ENCODE measurements at places on chromosomes 11 and 22.

DNA sequence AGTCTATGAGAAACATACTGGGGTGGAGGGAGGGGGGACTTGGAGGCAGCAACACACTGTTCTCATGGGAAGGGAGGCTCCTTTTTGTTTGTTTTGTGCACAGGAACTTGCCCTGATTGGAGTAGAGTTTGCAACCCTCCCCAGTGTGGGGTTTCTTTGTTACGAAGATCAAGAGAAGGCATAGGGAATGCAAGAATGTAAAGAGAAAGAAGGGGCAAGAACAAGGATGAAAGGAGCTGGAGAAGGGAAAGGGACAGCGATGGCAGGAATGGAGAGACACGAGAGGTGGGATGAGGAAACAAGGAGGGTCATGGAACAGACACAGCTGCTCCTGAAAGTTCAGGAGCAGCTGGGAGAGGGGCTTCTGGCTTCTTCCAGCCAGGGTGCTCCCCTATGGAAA, 611.7 kb downstream of the NTM start:
- DNase-seq: no peak
- H3K27ac ChIP-seq: no peak overlapping the region
- no peaks in the 10 kb centered on the region for H3K36me3 ChIP-seq

DNA sequence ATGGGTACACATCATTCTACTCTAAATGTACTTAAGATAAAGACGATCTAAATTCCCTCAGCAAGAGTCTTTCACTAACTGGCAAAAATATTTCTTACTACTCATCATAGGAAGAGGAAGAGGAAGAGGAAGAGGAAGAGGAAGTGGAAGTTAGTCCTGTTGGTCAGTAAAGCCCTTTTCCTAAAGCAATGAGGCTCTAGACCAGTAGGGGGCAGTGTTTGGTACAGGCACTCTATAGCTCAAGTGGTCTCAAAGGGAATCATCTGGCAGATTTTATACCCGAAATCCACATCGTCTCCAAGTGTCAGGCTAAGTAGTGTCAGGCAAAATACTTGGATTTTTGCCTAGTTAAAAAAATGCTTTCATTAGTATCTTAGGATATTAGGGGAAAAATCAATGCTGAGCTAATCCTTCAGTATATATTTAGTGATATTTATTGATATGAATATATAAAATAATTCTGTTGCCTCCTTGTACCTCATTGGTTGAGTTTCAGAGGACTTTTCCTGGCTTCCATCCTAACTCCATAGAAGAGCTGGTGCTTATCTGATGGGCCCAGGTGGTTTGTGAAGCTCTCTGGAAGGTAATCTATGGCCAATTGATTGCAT, 7.7 kb downstream of the BLID start:
- no peaks in the 10 kb centered on the region for H3K27me3 ChIP-seq
- H3K27ac ChIP-seq: peak overlapping the region; percentile 69
- no peaks in the 10 kb centered on the region for H3K36me3 ChIP-seq
- H3K4me3 ChIP-seq: no peak overlapping the region
- peaks cover 32% of the 10 kb centered on the region for H3K4me1 ChIP-seq

DNA sequence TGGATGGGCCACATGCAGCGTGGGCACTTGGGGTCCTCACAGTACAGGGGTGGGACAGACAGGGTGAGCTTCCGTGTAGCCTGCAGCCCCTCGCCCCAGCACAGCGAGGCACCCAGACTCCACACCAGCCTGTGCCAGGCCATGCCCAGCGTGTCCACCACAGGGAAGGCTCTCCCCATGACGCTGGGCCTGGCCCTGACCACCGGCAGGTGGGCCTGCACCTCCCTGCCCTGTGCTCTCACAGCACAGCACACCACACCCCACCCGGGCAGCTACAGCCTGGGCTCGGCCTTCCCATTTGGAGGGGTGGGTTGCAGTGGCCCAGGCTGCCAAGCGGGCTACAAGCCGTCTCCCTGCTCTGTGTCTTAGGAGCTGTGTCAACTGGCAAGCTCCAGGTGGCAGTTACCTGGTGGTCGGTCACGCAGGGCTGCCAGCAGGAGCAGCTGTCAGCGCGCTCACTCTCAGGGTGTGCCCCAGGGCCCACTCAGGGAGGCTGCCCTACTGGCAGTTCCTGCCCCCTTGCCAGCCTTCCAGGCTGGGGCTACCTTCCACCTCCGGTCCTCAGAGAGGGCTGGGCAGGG, 4.6 kb downstream of the MOB2 start:
- no peak for DNase-seq
- peaks cover 74% of the 10 kb centered on the region for H3K4me1 ChIP-seq
- peaks cover 28% of the 10 kb centered on the region for H3K36me3 ChIP-seq
- H3K27ac ChIP-seq: peak overlapping the region; percentile 87
- H3K4me3 ChIP-seq: peak overlapping the region; percentile 14
- no peaks in the 10 kb centered on the region for H3K27me3 ChIP-seq

DNA sequence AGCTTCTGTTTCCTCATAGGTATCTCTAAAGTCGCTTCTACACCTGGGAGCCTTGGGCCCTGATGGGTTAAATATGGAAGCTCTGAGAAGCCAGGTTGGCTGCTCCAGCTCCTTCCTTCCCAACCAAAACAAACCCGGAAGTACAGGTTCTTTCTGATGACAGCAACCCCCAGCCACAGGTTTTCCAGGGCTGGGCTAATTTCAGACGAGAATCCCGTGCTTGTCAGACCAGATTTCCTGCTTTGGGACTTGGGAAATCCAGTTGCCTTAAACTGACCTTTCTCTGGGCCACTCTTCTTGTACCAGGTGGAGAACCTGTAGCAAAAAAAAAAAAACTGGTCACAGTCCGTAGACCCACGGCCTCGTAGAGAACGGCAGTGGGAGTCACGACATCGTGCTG, 51.9 kb downstream of the RBX1 start:
- H3K36me3 ChIP-seq: no peaks in the 10 kb centered on the region
- no peak for DNase-seq
- H3K27ac ChIP-seq: no peak overlapping the region

DNA sequence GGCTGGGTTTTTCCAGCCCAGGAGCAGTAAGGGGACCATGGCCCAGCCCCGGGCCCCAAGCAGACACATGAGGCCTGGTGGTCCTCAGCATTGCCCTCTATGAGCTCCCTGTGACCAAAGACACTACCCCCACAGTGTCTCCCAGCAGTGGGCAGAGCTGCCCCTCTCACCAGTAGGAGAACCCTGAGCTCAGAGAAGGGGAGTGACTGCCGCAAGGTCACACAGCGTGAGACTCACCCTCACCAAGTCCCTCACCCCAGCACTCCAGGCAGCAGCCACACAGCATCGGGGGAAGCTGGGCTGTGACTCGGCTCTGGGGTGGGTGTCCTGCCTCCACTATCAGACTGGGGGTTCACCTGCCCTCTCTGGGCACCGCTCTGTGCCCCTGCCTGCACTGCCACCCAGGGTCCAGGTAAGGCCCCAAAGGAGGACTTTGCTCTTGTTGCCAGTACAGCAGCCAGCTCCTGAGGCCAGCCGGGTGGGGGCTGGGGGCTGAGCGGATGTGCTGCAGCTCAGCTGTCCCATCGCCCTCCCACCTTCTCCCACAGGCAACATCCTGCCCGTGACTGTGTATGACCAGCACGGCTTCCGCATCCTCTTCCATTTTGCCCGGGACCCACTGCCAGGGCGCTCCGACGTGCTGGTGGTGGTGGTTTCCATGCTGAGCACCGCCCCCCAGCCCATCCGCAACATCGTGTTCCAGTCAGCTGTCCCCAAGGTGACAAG, 7.9 kb upstream of the SH3BP1 start:
- peaks cover 19% of the 10 kb centered on the region for H3K36me3 ChIP-seq
- H3K27me3 ChIP-seq: no peaks in the 10 kb centered on the region
- no peak for DNase-seq
- no peak overlapping the region for H3K27ac ChIP-seq
- H3K4me3 ChIP-seq: no peak overlapping the region
- H3K4me1 ChIP-seq: peaks cover 29% of the 10 kb centered on the region

DNA sequence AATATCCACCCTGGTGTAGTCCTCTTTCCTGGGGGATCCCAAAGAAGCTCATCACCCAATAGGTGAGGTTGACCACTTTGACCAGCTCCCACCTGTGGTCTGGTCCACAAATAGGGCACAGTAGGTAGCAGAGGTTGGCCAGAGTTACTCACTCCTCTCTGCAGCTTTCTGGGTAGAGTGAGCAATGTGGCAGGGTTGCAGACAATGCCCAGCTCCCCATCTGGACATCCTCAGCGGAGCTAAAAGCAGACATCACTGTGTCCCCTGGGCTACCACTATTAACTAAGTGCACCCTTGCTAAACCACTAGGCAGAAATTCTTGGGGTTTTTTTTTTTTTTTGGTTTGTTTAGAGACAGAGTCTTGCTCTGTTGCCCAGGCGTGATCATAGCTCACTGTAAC, 48.4 kb upstream of the TP53I11 start:
- no peaks in the 10 kb centered on the region for H3K36me3 ChIP-seq
- no peak overlapping the region for H3K4me3 ChIP-seq
- H3K27me3 ChIP-seq: no peaks in the 10 kb centered on the region
- no peaks in the 10 kb centered on the region for H3K4me1 ChIP-seq
- DNase-seq: no peak

GRCh38 chr11:832529-833113, at the start of gene CD151:
Gene CD151 (plus strand): TSS chr11:832952. CDS start chr11:836070, 3,118 bp downstream.
- peak within 1 kb of the TSS; percentile 84 for H3K4me3 ChIP-seq
- H3K36me3 ChIP-seq: peaks cover 17% of the 10 kb centered on the region
- no peaks in the 10 kb centered on the region for H3K27me3 ChIP-seq
- DNase-seq: peak; percentile 87
- H3K4me1 ChIP-seq: peaks cover 56% of the 10 kb centered on the region

- H3K4me1 ChIP-seq: no peaks in the 10 kb centered on the region
- no peak overlapping the region for H3K27ac ChIP-seq
- no peak overlapping the region for H3K4me3 ChIP-seq
- DNase-seq: no peak
- no peaks in the 10 kb centered on the region for H3K36me3 ChIP-seq
These were observed 14.4 kb upstream of the EHF start for GRCh38 chr11:34606326-34607120.

DNA sequence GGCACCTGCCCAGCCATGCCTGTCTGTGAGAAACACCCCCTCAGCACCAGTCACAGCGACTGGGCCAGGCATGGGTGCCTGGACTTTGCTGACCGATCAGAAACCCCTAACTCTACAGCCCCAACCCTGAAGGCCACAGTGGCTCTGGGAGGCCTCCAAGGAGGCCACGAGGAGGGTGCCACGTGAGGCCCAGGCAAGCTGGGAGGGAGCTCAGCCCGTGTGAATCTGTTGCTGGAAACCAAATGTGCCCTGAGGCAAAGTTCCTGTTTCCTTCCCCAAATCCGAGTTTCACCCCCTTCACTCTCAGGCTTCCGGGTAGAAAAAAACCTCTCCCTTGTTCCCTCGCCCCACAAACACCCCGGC, 1.3 kb downstream of the UNC93B1 start:
- H3K27me3 ChIP-seq: no peaks in the 10 kb centered on the region
- no peak for DNase-seq
- H3K4me1 ChIP-seq: peaks cover 2% of the 10 kb centered on the region

- H3K27ac ChIP-seq: no peak overlapping the region
- no peak for DNase-seq
- no peaks in the 10 kb centered on the region for H3K4me1 ChIP-seq
- H3K27me3 ChIP-seq: no peaks in the 10 kb centered on the region
These were observed 37.6 kb downstream of the MAP6 start for GRCh38 chr11:75631086-75631730.

DNA sequence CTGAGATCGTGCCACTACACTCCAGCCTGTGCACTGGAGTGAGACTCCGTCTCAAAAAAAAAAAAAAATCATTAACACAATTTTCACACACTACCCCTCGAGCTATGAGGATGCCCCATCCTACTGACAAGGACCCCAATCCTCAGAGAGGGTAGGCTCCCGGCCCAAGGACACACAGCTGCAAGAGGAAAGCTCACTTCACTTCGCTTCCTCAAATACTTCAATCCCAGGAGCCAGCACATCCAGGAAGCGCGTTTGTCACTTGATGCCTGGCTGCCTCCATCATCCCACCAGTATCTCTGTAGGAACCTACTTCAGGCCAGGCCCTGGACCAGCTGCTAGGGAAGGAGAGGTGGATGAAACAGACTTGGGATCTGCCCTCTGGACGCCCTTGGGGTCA, 144.0 kb downstream of the CRYBB2 start:
- H3K36me3 ChIP-seq: peaks cover 15% of the 10 kb centered on the region
- no peak overlapping the region for H3K27ac ChIP-seq
- H3K4me3 ChIP-seq: no peak overlapping the region
- H3K4me1 ChIP-seq: no peaks in the 10 kb centered on the region
- no peak for DNase-seq
- H3K27me3 ChIP-seq: no peaks in the 10 kb centered on the region

- no peak overlapping the region for H3K27ac ChIP-seq
- no peaks in the 10 kb centered on the region for H3K4me1 ChIP-seq
These were observed 725.9 kb upstream of the CCDC179 start for GRCh38 chr11:23586173-23586572.

GRCh38 chr22:41198027-41198580, 7.0 kb upstream of the L3MBTL2 start:
- DNase-seq: no peak
- peak overlapping the region; percentile 61 for H3K4me3 ChIP-seq
- H3K4me1 ChIP-seq: no peaks in the 10 kb centered on the region
- H3K36me3 ChIP-seq: no peaks in the 10 kb centered on the region

- no peaks in the 10 kb centered on the region for H3K27me3 ChIP-seq
- DNase-seq: no peak
- no peaks in the 10 kb centered on the region for H3K4me1 ChIP-seq
- no peak overlapping the region for H3K4me3 ChIP-seq
- no peaks in the 10 kb centered on the region for H3K36me3 ChIP-seq
These were observed 902.9 kb downstream of the DLG2 start for GRCh38 chr11:84724256-84724655.

- DNase-seq: no peak
- H3K4me1 ChIP-seq: peaks cover 36% of the 10 kb centered on the region
- H3K27me3 ChIP-seq: no peaks in the 10 kb centered on the region
- H3K4me3 ChIP-seq: peak overlapping the region; percentile 4
These were observed 31.9 kb upstream of the SMIM38 start for GRCh38 chr11:69123593-69124545.

DNA sequence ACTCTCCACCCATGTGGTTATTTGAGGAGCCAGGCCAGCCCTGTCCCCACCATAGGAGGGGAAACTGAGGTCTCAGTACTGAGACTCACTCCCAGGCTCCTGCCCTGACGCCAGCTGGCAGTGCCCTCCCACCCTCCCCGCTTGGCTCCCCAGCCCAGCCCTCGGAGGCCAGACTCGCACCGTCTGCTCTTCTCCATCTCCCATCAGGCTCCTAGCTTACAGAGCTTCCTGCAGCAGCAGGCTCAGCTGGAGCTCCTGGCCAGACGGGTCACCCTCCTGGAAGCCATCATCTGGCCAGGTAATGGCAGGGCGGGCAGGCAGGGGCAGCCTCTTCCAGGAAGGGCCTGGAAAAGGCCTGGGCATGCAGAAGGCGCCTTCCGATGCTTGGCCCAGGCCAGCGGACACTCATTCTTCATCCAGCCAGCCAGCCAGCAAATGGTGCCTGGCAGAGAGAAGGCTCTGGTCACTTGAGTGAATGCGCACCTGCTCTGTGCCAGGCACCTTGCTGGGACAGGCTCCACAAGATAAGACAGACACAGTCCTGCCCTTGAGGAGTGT, 12.6 kb downstream of the RHBDD3 start:
- H3K4me1 ChIP-seq: no peaks in the 10 kb centered on the region
- H3K36me3 ChIP-seq: no peaks in the 10 kb centered on the region
- no peak overlapping the region for H3K4me3 ChIP-seq
